ENCODE measurements at places on chromosomes 13 and 19. TPM values are rescaled to one million over a fixed set of nuclear protein-coding genes. Genes with fewer than 3 reads are reported as not detected.

The MUC16 gene
- total RNA-seq: not detected

The ZGLP1 gene
- 0.13 TPM for total RNA-seq

The KLF2 gene
- 2.4 TPM for total RNA-seq

The GPC5 gene
- total RNA-seq: 0.51 TPM

The UBAC2 gene
- total RNA-seq: 33.9 TPM

The GRIK5 gene
- total RNA-seq: not detected

The TYROBP gene
- not detected for total RNA-seq

The AXL gene
- total RNA-seq: 5.8 TPM

The TEX101 gene
- not detected for total RNA-seq

The SYNGR4 gene
- not detected for total RNA-seq

The GPR183 gene
- total RNA-seq: 1.2 TPM

The TOMM40 gene
- 48.9 TPM for total RNA-seq

The ACP7 gene
- total RNA-seq: not detected

The TMPRSS9 gene
- not detected for total RNA-seq

The DYRK1B gene
- total RNA-seq: 16.1 TPM

The AP1M1 gene
- total RNA-seq: 43.9 TPM

The CASP14 gene
- total RNA-seq: not detected

The GET3 gene
- 92.3 TPM for total RNA-seq

The OR7C1 gene
- not detected for total RNA-seq

The SCGB2B2 gene
- 0.13 TPM for total RNA-seq

The INSR gene
- total RNA-seq: 65.6 TPM

The EID2B gene
- total RNA-seq: 3.1 TPM

The ZNF837 gene
- total RNA-seq: 3.7 TPM

The RASIP1 gene
- 59.4 TPM for total RNA-seq

The TRPM4 gene
- total RNA-seq: 18.2 TPM

The BEST2 gene
- not detected for total RNA-seq

The SULT2A1 gene
- not detected for total RNA-seq

The GRIN3B gene
- 0.25 TPM for total RNA-seq

The CABP5 gene
- not detected for total RNA-seq

The RTBDN gene
- not detected for total RNA-seq

The CATSPERD gene
- total RNA-seq: not detected

The PTPRH gene
- total RNA-seq: 0.13 TPM

The BAX gene
- 95.6 TPM for total RNA-seq

The PRR12 gene
- total RNA-seq: 2.9 TPM

The IGSF23 gene
- 0.13 TPM for total RNA-seq

The ZNF221 gene
- 4.4 TPM for total RNA-seq

The FFAR2 gene
- not detected for total RNA-seq

The ZNF763 gene
- 1.6 TPM for total RNA-seq

The PSG4 gene
- total RNA-seq: 2.3 TPM

The TUBGCP3 gene
- total RNA-seq: 16.0 TPM

The IGFLR1 gene
- 1.1 TPM for total RNA-seq

The PSG11 gene
- 0.13 TPM for total RNA-seq

The MYBPC2 gene
- total RNA-seq: under 0.01 TPM

The KIR3DL1 gene
- total RNA-seq: not detected

The EDNRB gene
- 86.3 TPM for total RNA-seq
